ENCODE measurements at places on chromosomes 4 and X.

GRCh38 chr4:77911842-77912450, 49.3 kb downstream of the MRPL1 start:
- no peak for DNase-seq

GRCh38 chrX:118971552-118971951, 2.9 kb upstream of the LONRF3 start:
- no peak for DNase-seq

- DNase-seq = no peak
Observed at GRCh38 chr4:53505947-53506346, 85.3 kb downstream of the LNX1 start.

- no peak for DNase-seq
Observed at GRCh38 chr4:184099535-184099966, 118.1 kb downstream of the ENPP6 start.

GRCh38 chr4:28481565-28481964, 1620.9 kb downstream of the STIM2 start:
- DNase-seq = no peak

DNA sequence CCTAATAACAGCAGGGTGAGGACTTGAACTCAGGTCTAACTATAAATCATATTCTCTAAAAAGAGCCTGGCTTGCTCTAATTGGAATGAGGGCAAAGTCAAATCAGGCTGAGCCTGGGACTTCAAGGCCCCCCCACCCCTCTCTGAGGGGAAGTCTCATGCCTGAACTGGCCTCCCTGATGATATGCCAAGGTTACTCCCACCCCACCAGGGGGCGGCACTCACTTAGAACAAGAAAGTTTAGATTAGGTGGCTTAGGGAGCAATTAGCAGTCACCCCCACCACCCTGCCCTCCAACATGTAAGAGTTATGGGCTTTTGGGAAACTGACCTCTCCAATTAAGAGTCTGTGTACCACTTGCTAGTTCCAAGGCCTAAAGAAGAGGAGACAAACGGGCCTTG, 2.7 kb downstream of the FOXO4 start:
- peak; percentile 52 for DNase-seq

DNA sequence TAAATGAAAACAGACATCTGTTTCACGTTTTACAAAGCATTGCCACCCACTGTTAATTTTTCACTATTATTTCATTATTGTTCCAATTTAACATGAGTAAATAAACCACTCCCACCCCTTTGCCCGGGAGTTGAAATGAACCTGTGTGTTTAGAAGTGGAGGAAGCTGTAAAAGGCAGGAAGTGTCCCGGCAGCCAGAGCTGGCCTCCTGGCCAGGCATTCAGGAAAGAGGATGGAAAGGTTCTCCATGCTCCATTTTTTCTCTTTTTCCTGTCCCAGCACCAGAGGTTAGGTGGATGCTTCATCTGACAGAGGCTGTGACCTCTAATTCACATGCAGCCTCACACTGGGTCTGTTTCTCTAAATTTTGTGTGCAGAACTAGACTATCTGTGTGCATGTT, 55.5 kb upstream of the LNX1 start:
- no peak for DNase-seq

Measured in stimulated activated CD8-positive, alpha-beta memory T cell treated with anti-CD3 and anti-CD28 coated beads, Interleukin-2, amount 100 ng/mL, for 48 hours (primary cell).